ENCODE measurements at places on chromosomes 7 and 10. TPM values are rescaled to one million over a fixed set of nuclear protein-coding genes. Genes with fewer than 3 reads are reported as not detected.
A peak's percentile ranks its signal among the peaks of the same experiment; 100 is the strongest.

GRCh38 chr10:2022401-2022800, 285.1 kb upstream of the ADARB2 start:
- no peak for DNase-seq
- no peaks in the 10 kb centered on the region for H3K4me1 ChIP-seq
- H3K27me3 ChIP-seq: no peaks in the 10 kb centered on the region

DNA sequence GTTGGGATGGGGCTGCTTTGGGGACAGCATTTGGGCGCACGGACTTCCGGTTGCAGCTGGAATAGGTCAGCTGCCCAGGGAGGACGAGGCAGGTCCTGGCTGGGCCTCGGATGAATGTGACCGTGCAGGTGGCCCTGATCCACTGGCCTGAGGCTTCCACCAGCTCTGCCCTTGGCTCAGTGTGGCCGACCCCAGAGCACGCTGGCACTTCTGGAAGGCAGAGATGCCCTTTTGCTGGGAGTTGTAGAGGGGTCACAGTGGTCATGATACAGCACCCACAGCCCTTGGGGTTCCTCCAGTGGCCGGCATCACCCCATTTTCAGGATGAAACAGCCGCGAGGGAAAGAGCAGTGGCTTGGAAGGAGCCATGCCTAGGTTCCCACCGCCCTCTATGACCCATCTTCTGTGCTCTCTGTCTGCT, 19.0 kb downstream of the ADCY1 start:
- H3K4me1 ChIP-seq: peaks cover 3% of the 10 kb centered on the region
- no peak overlapping the region for H3K4me3 ChIP-seq
- peak; percentile 35 for DNase-seq
- no peaks in the 10 kb centered on the region for H3K27me3 ChIP-seq

GRCh38 chr10:127254276-127254675, 57.9 kb upstream of the INSYN2A start:
- no peaks in the 10 kb centered on the region for H3K4me1 ChIP-seq
- no peak for DNase-seq
- H3K27ac ChIP-seq: no peak overlapping the region
- H3K36me3 ChIP-seq: peaks cover 5% of the 10 kb centered on the region
- H3K27me3 ChIP-seq: no peaks in the 10 kb centered on the region

- H3K27ac ChIP-seq: no peak overlapping the region
- H3K36me3 ChIP-seq: no peaks in the 10 kb centered on the region
- no peaks in the 10 kb centered on the region for H3K4me1 ChIP-seq
- no peak overlapping the region for H3K4me3 ChIP-seq
- H3K27me3 ChIP-seq: no peaks in the 10 kb centered on the region
- DNase-seq: no peak
Observed at GRCh38 chr7:94135180-94135579, 131.0 kb upstream of the BET1 start.

GRCh38 chr10:120559800-120560199, 102.8 kb downstream of the PLPP4 start:
- H3K36me3 ChIP-seq: no peaks in the 10 kb centered on the region
- H3K27ac ChIP-seq: no peak overlapping the region
- H3K4me3 ChIP-seq: no peak overlapping the region

DNA sequence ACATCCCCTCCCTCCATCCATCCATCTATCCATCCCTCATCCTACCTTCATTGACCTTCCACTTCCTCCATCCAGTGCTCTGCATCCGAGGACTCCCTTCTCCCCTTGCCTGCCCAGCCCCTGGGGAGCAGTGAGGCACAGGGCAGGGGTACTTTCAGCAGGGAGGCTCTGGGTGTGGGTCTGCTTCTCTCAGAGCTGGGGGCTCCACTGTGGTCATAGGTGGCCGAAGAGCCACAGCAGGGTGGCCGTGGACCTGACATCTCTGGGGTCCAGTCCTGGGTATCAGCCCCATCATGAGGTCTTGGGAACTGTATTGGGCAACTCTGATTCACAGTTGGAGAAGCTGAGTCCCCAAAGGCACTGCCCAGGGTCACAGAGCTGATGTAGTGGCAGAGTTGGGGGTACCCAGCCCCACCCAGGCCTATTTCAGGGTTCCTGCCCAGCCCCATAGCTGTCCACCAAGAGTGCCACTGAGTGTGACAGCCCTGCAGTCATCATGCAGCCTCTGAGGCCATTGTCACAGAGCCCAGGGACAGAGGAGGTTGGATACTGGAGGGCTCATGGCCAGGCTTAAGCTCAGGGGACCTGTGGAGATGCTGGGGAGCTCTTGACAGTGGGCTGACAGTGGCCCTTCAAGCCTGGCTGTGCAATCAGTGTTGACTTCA, 35.3 kb upstream of the DPYSL4 start:
- no peak overlapping the region for H3K4me3 ChIP-seq
- H3K27ac ChIP-seq: no peak overlapping the region
- no peaks in the 10 kb centered on the region for H3K36me3 ChIP-seq
- DNase-seq: no peak

DNA sequence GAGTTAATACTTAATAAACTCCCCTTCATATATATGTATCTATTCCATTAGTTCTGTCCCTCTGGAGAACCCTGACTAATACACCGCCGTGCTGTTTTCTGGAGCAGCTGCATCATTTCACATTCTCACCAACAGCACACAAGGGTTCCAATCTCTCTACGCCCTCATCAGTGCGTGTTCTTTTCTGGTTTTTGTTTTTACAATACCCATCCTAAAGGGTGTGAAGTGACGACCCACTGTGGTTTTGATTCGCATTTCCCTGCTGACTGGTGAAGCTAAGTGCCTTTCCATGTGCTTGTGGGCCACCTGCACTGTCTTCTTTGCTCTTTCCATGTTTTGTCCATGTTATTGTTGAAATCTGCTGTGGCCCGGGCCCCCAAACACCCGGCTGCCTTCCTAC, 11.0 kb upstream of the INSIG1 start:
- no peaks in the 10 kb centered on the region for H3K36me3 ChIP-seq
- H3K27me3 ChIP-seq: no peaks in the 10 kb centered on the region
- DNase-seq: no peak
- no peak overlapping the region for H3K4me3 ChIP-seq

- no peak overlapping the region for H3K4me3 ChIP-seq
- DNase-seq: no peak
- H3K27me3 ChIP-seq: no peaks in the 10 kb centered on the region
- H3K36me3 ChIP-seq: peaks cover 21% of the 10 kb centered on the region
- H3K27ac ChIP-seq: no peak overlapping the region
Observed at GRCh38 chr10:99695761-99696160, 36.2 kb downstream of the COX15 start.

DNA sequence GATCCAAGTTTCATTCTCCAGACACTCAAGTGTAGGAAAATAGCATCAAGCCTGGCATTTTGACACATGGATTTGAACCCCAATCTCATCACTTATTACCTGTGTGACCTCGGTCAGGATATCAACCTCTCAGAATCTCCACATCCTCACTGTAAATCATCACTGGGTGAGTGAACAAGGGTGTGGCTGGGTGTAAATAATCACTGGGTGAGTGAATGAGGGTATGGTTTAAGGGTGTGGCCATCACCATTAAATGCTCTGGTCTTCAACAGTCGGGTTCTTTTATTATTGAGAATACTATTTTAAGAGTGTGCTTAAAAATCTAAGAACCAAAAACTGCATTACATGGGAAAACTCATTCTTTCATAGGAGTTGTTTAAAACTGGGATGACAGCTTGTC, 200.1 kb downstream of the DOCK4 start:
- no peaks in the 10 kb centered on the region for H3K4me1 ChIP-seq
- H3K4me3 ChIP-seq: no peak overlapping the region
- H3K27me3 ChIP-seq: no peaks in the 10 kb centered on the region
- H3K36me3 ChIP-seq: no peaks in the 10 kb centered on the region
- no peak for DNase-seq
- no peak overlapping the region for H3K27ac ChIP-seq

- no peaks in the 10 kb centered on the region for H3K4me1 ChIP-seq
- H3K36me3 ChIP-seq: peaks cover 20% of the 10 kb centered on the region
- no peaks in the 10 kb centered on the region for H3K27me3 ChIP-seq
- no peak overlapping the region for H3K27ac ChIP-seq
- no peak overlapping the region for H3K4me3 ChIP-seq
- no peak for DNase-seq
Observed at GRCh38 chr7:138898255-138898654, 82.9 kb downstream of the KIAA1549 start.

- no peak overlapping the region for H3K4me3 ChIP-seq
- H3K36me3 ChIP-seq: no peaks in the 10 kb centered on the region
- no peaks in the 10 kb centered on the region for H3K27me3 ChIP-seq
- H3K4me1 ChIP-seq: no peaks in the 10 kb centered on the region
Observed at GRCh38 chr7:126398285-126398684, 854.5 kb downstream of the GRM8 start.

DNA sequence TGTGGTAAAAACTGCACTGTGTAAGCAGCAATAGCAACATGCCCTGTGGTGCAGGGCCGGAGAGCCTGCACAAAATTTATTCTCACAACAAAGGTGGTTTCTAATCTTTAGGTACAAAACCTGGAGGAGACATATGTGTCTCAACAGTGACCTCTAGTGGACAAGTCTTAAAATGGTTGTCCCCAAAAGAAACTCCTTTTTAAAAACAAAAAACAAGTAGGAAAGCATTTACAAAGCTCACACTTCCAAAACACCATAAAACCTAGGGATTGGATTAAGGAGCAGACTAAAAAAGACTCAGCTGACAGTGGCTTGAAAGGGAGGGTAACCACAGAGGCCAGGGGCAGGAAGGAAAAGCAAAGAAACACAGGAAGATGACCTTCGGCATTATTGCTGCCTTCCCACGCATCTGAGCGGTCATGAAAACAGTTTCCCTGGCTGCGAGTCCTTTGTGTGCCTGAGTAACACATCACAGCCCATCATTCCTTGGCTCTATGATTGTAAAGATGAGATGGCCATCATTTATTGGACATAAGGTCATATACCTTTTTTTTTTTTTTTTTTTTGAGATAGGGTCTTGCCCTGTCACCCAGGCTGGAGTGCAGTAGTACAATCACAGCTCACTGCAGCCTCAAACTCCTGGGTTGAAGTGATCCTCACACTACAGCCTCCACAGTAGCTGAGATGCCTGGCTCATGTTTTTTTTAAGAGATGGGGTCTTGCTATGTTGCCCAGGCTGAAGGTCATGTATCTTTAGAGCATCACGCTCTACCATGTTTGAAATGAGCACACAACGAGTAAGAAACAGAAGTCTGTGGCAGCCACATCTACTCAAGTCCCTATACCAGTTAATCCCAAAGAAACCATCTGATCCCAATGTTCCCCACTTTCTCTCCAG, 39.5 kb downstream of the RSU1 start:
- H3K36me3 ChIP-seq: no peaks in the 10 kb centered on the region
- H3K4me3 ChIP-seq: no peak overlapping the region
- no peaks in the 10 kb centered on the region for H3K27me3 ChIP-seq
- no peak overlapping the region for H3K27ac ChIP-seq
- H3K4me1 ChIP-seq: peaks cover 2% of the 10 kb centered on the region

- peak within 1 kb of the TSS; percentile 50 for H3K27ac ChIP-seq
- peaks cover 22% of the 10 kb centered on the region for H3K36me3 ChIP-seq
Observed at GRCh38 chr10:101782811-101783735, at the start of gene NPM3. Gene NPM3 (minus strand): TSS chr10:101783446. CDS start chr10:101783390, 56 bp downstream.

DNA sequence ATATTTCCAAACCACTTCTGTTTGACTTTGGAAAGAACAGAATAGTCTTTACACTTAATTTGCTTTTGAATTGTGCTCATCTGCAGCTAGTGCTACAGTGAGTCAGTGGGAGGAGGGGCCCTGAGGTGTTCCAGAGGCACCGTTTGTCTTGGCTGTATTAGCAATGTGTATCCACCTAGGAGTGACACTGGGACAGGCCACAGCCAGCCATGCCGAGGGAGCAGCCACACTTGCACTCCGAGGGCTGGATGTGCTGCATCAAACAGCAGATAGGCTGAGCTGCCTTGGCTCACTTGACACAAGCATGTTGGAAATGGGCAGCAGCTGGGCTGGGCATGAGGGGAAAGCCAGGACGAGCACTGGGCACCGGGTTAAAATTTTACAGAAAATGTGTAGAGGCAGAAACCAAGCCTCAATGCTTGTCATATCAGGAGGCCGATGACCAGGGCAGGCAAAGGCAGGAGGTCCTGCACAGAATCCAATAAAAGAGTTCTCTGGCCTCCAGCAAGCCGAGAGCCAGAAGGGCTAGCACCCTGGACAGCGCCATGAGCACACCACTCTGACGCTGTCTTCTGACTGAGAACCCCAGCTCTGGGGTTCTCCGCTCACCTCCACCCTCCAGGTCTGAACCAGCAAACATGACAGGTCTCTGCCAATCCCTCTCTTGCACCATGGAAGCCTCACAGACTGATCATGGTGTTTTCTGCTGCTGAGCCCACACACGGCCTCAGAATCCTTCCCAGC, 163.3 kb downstream of the GRID1 start:
- no peak overlapping the region for H3K4me3 ChIP-seq
- no peaks in the 10 kb centered on the region for H3K4me1 ChIP-seq
- no peaks in the 10 kb centered on the region for H3K36me3 ChIP-seq
- no peaks in the 10 kb centered on the region for H3K27me3 ChIP-seq

DNA sequence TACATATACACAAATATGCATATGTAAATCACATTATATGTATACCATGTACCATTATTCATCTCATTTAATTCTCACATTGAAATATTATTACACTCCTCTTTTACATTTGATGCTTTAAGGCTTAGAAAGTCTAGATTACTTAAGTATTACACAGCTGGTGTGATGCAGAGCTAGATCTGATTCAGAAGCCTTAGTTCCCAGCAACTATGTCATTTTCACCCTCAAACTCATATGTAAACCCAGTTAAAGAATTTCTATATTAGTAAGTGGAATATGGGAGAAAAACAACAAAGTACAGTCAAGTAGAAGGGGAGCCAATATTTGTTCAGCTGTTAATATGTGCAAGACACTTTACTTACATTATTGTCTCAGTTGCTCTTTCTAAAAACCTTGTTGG, 74.3 kb upstream of the CSTF2T start:
- no peak overlapping the region for H3K4me3 ChIP-seq
- no peak overlapping the region for H3K27ac ChIP-seq
- DNase-seq: no peak
- H3K4me1 ChIP-seq: peaks cover 4% of the 10 kb centered on the region

DNA sequence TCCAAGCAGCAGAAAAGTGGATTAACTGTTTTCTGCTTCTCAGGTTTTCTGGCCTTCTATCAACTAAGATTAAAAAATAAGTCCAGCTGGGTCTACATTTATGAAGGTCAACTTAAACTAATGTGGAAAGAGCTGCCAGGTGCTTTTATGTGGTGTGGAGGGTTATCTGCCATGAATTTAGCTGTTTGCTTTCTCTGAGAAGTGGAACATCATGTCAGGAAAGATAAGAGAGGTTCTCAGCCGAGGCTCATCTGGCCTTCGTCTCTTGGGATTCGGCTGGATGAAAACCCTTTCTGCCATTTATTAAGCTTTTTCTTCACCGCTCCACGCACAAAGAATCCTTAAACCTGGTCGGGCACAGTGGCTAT, 5.5 kb downstream of the PTPRN2 start:
- peaks cover 22% of the 10 kb centered on the region for H3K27me3 ChIP-seq
- no peak overlapping the region for H3K4me3 ChIP-seq
- H3K4me1 ChIP-seq: no peaks in the 10 kb centered on the region
- H3K36me3 ChIP-seq: no peaks in the 10 kb centered on the region
- DNase-seq: no peak
- no peak overlapping the region for H3K27ac ChIP-seq

COBL gene
- 20.3 TPM for polyA plus RNA-seq

PRSS37 gene
- polyA plus RNA-seq: not detected

TSPAN15 gene
- polyA plus RNA-seq: 20.9 TPM

TMEM26 gene
- 1.6 TPM for polyA plus RNA-seq

CNTNAP2 gene
- 22.6 TPM for polyA plus RNA-seq

MOGAT3 gene
- 0.58 TPM for polyA plus RNA-seq
